ENCODE measurements at places on chromosomes 5 and 9.

- peak; percentile 55 for DNase-seq
Observed at GRCh38 chr9:106526716-106527204, 336.2 kb upstream of the ZNF462 start.

DNA sequence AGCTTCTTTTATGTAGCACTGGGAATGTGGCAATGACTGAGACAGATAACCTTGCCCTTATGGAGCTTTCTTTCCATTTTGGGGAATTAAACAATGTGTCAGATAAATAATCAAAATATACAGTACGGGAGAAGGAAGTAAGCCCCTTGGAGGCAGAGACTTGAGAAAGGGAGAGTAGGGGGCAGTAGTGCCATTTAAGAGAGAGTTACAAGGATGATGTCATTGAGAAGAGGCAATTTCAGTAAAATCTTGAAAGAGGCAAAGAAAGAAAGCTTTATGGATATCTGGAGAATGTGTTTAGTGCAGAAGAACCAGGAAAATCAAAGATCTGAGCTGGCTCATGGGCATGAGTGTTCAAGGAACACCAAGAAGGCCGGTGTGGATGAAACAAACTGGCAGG, 77.3 kb downstream of the KCTD16 start:
- no peak for DNase-seq

DNA sequence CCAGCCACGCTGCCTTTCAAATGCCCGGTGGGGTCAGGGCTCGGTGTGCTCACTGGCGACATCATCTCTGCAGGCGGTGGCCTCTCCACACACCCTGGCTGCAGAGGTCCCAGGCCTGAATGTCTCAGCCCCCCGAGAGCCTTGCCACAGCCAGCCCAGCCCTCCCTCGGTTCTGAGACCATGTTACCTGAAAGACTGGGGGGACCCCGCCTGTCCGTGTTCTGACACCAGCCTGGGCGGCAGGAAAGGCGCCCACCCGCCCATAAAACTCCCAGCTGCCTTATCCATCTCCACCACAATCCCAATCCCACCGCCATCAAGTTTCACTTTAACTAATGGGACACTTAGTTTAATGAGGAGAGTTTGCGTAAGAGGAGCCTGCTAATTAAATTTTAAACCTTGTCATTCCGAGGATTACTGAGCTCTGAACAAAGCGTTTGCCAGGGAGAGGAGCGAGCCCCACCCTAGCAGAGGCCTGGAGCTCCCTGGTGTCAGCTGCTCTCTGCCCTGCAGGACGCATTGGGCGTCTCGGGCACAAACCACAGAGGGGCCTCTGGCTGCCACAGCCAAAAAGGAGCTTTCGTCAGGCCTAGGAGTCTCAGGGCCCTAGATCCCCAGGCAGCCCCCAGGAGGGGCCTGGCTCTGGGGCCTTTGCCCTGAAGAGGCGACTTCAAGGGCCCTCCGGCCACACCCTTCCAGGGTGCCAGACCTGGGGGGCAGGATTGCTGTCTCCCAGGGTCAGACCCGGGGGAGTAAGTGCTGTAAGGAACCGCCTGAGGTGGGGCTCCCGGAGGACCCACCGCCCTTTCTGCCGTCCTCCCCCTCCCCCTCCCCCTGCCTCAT, 15.3 kb downstream of the LHX3 start:
- no peak for DNase-seq

DNA sequence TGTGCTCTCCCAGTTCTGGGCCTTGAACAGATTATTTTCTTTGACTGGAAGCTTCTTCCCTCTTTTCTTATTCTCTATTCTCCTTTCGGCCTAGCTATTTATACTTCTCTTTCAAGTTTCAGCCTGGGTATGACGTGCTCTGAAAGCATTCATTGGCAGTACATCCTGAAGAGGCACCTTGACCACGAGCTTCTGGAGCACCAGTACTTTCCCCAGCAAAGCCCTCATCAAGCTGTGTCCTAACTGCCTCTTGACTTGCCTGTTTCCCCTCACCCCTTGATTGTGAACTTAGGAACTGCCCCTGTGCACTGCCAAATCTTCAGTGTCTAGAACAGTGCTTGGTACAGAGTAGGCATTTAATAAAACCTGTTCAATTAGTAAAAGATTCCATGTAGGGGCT, 154.9 kb downstream of the KCTD16 start:
- no peak for DNase-seq

DNA sequence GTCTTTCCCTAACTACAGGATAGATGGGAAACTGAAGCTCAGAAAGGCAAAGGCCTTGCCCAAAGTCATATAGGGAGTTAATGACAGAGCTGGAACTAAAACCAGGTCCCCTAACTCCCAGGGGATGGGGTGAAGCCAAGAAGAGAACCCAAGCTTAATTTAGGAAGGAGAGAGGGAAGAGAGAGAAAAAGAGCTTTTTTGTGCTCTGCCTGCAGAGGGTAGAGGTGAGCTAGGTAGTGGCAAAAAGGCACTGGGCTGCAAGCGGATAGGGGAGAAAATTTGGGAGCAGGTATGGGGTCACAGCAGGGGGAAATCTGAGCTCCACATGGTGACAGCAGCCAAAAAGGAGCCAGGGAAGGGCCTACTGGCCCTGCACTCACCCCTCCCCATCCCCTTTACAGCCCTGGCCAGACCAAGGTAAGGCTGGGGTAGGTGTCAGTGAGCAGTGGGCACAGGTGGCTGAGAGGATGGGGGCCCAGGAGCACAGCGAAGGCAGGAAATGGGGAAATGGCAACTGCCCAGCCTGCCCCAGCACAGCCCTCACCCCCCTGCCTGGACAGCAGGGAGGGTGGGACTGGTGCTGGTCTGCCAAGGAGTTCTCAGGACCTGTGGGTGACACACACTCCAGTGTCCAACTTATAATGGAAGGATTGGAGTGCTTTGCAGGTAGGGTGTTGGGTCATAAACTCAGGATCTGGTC, 3.3 kb downstream of the ENHO start:
- no peak for DNase-seq

DNA sequence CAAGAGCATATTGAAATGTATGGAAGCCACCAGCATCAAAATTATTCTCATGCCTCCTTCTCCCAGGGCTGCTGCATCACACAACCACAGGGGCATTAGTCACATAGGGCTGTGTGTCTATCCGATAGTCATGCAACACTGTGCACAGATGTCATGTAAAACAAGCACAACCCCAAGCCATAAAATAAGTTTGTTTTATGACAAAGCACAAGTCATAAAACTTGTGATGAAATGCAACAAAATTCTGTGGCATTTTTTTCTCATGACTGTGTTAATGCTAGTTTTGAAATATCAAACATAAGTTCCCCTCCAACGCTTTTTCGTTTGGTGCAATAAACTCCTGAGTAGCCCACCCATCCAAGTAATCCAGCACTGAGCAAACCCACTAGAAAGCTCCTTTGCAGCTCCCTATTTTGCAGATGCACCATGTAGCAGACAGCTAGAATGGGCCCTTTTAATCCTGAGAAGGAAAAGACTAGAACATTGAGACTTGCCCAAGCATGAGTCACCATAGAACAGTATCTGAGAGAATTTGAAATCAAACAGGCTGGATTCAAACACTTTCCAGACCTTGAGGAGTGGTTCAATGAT, 93.3 kb upstream of the ZNF366 start:
- DNase-seq = peak; percentile 93

- DNase-seq = no peak
Observed at GRCh38 chr5:172866802-172867748, 33.0 kb downstream of the ERGIC1 start.

GRCh38 chr9:10235376-10235775, 377.4 kb downstream of the PTPRD start:
- no peak for DNase-seq

GRCh38 chr9:35729700-35730485, 2.1 kb downstream of the TLN1 start:
- peak; percentile 89 for DNase-seq

GRCh38 chr5:162466011-162466410, 398.4 kb downstream of the GABRG2 start:
- DNase-seq = no peak

GRCh38 chr5:101326766-101327165, 423.7 kb upstream of the ST8SIA4 start:
- DNase-seq = no peak

- no peak for DNase-seq
Observed at GRCh38 chr9:115553060-115553773, 435.3 kb upstream of the TNC start.

DNA sequence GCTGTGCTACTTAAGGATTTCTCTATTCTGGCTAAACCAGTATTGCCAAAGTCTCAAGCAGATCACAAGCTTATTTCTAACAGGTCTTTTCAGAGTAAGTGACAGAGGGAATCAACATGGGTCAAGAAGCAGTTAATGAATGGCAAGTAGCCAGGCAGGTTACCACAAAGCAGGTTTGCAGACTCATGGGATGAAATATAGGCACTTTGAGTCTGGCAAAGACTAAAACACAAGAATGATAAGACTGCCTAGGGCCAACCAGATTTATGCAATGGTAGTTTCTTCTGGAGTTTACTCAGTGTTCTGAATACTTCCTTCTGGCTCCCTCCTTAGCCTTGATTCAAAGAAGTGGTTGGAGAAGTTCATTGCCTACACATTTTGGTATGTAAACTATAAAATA, 3.6 kb downstream of the HMGCS1 start:
- DNase-seq = peak; percentile 17

- DNase-seq = peak; percentile 13
Observed at GRCh38 chr9:19720377-19720776, 68.5 kb downstream of the SLC24A2 start.

DNA sequence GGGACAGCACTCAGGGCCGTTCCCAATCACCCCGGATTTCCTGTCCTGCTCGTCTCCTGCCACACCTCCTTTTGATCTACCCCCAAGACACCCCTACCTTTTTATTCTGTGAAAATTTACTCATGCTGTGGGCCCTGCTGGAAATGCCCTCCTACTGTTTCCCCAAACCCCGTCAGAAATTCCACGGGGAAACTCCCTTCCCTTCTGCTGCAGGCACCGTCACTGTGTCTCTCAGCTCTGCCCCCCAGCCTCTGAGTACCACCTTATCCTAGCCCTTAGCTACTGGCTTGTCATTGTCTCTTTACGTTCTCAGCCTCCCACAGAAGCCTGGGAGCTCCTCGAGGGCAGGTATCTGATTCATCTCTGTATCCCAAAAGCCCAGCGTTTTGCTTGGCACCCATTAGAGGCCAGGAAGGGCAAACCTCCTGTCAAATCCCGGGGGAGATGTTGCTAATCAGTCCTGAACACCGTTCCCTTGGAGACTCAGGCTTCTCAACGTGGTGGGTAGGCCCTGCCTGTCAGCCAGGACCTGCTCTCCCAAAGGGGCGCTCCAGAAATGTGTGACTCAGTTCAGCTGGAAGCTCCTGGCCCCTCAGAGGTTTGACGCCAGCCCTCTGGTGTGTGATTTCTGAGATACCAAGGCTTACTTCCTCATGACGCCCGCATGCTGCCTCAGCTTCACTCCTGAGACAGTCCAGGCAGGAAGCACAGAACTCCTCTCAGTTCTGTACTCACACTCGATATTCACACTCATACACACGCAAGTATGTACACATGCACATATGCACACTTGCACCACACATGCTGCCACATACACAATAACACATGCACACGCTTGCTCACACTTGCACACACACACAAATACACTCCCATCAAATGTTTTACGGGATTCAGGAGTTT, 50.7 kb upstream of the GRHPR start:
- DNase-seq = peak; percentile 11

DNA sequence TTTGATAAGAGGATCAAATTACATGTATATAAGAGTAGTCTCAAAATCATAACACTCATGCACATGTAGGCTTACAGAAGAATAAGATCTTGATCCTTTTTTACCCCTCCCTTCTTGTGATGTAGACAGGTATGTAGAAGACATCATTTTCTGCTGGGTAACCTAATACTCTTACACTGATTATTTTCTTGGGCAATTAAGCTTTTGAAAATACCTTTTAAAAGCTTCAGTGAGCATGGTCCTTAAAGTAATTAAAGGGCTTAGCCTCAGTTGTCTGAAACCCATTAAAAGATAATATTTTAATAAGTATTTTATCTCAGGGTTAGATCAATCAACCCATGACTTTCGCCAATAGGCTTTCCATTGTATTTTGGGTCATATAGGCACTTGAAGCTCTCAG, 50.6 kb downstream of the ALDH1A1 start:
- no peak for DNase-seq

- no peak for DNase-seq
Observed at GRCh38 chr9:135224286-135224877, 136.9 kb downstream of the OLFM1 start.

DNA sequence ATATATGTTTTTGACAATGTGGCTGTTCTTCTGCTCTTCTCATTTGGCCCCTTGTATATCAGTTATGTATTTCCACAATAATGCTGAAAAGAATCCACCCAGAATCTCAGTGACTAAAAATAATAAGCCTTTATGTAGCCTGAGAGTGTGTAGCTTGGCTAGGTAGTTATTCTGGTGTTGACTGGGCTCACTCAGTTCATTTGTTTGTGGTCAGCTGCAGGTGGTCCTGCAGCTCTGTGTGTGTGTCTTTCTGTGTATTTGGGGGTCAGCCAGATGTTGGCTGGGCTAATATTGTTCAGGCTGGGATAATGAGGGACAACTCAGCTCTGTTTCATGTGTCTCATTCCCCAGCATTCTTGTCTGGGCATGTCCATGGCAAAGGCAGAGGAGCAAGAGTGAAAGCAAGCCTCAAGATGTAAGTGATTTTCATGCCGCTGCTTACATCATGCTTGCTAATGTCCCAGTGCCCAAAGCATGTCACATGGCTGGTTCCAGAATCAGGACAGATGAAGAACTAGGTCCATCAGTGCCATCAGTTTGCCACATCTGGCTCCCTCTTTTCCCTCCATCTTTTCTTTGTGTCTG, 162.8 kb downstream of the KCTD16 start:
- no peak for DNase-seq

DNA sequence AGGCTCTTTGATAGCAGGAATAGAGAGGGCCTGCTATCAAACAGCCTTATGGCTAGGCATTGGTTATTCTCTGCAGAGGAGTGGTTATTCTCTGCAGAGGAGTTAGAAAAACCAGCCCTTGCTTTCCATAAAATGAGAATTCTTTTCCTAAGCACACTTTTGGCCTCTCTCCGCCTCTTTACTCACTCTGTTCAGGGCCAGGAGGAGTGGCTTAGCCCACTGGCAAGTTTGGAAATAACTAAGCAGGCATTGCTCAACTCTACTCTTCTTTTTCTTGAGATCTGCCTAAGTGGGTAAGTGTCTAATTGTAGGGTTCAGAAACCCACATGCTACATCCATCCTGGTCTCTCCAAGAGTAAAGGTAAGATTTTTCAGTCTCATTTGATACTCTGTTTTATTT, 341.7 kb downstream of the KIAA0825 start:
- no peak for DNase-seq

- no peak for DNase-seq
Observed at GRCh38 chr5:140713562-140714094, 13.4 kb downstream of the ZMAT2 start.

Data from suppressor macrophage (primary cell).